Effector memory CD8-positive, alpha-beta T cell (primary cell): ENCODE measurements at places on chromosomes 2 and 18.
A peak's percentile ranks its signal among the peaks of the same experiment; 100 is the strongest.

DNA sequence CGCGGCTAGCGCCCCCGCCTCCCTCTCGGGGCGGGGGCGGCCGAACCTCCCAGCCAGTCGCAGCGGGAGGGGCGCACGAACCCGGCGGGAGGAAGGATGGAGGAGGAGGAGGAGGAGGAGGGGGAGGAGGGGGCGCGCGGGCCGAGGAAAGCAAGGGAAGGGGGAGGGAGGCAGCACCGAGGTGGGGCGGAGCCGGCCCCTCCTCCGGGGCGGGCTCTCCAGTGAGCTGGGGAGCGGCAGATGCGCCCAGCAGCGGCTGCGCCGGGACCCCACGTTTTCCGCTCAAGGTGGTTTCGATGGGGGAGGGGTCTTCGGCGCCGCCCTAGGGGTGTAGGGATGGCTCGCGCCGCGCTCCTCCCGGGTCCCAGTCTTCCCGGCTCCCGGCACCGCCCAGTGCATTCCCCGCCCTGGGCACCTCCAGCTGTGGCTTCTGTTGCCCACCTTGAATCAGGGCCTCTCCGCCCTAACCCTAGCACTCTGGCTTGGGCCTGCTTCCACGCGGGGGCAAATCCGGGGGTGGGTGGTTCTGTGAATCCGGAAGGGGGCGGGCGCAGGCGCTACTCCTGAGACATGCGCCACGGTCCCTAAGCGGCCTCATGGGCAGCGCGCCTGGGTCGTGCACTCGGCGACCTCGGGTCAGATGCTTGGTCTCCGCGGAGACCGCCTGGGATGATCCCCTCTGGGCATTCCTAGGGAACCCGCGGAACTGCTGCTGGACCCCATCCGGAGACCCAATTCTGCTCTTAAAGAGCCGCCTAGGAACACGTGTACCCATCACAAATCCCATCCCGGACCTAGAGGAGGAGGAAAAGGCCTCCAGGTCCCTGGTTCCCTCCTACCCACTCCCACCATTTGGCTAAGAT lies at the start of gene FBXO41:
FBXO41 (minus strand) TSS at position 183 of the 863 bp plus-strand sequence. CDS start 14,848 bp downstream, outside the sequence.
- DNase-seq, result peak; percentile 52

- DNase-seq, result peak; percentile 67
These were observed 9.5 kb upstream of the CNNM3 start for GRCh38 chr2:96806468-96807126.

DNA sequence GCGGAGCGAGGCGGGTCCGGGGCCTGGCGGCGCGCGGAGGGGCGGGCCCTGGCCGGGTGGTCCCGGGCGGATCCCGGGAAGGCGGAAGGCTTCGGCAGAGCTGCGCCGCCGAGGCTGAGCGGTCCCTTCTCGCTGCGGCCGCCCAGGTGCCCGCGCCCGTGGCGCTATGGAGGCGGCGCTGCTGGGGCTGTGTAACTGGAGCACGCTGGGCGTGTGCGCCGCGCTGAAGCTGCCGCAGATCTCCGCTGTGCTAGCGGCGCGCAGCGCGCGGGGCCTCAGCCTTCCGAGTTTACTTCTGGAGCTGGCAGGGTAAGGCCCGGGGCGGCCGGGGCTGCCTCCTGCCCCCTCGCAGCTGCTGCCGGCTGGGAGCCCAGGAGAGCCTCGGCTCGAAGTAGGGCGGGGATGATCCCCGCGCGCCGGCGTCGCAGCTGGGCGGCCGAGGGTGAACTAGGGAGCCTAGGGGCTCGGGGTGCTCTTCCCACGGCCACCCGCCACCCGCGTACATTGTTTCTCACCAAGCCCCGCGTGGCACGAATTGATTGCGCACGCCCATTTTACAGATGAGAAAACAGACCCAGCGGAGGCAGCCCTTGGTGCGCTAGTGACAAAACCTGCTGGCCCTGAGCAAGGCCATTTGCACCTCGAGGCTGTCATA lies at the start of gene SLC66A3:
SLC66A3 (plus strand) TSS at position 87 of the 655 bp plus-strand sequence; CDS start at position 167, 80 bp downstream.
- peak; percentile 80 for DNase-seq

- DNase-seq, result no peak
These were observed 101.0 kb downstream of the STPG4 start for GRCh38 chr2:47054036-47054555.

- peak; percentile 68 for DNase-seq
These were observed 37.1 kb downstream of the ARHGEF4 start for GRCh38 chr2:130873700-130874346.

DNA sequence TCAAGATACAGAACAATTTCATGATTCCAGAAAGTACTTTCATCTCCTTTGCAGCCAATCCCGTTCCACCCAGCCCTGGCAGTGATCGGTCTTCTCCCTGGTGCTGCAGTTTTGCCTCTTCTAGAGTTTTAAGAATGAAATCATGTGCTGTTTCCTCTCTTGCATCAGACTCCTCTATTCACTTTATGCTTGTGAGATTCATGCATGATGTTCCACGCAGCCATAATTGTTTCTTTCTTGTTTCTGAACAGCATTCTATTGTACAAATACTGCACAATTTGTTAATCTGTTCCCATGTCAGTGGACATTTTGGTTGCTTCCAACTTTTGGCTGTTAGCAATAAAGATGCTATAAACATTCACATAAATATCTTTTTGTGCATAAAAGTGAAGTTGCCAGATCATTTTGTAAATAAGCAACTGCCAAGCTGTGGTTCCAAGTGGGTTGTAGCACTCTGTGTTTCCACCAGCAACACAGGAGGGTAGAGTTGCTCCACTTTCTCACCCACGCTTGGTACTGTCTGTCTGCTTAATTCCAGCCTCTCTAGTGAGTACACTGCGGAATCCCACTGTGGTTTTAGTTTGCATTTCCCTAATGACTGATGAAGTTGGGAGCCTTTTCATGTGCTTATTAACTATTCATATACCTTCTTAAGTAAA lies 104.5 kb downstream of the TWIST2 start:
- DNase-seq, result no peak

DNA sequence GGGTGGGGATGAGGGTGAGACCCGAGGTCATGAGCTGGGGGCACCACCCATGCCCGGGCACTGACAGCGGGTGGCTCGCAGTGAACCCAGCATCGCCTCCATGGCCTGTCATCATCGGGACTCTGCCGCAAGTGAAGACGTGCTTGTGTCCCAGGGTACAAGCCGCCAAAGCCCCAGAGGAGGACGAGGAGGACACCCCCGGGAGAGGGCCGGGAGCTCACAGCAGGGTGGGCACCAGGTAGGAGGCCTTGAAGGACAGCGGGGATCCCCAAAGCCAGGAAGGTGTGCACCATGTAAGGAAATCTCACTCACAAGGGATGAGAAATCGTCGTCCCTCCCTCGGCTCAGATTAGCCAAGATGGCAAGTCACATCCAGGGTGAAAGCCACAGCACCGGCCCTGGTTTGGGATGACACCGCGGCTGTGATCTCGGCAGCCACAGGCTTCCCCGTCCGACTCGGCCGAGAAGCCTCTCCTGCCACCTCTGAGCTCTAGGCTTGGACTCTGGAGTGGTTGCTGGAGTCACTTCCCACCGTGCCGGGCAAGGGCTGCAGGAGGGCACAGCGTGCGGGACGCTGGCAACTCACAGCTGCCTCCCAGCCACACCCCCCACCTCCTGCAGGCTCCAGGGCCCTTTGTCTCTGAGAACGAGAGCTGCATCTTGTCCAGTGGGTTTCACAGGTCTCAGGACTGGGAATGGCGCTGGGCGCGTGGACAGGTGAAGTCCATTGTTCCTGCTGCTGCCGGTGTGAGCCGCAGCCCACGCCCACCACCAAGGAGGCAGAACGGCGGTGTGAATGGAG lies 81.6 kb upstream of the CTDP1 start:
- DNase-seq, result no peak

DNA sequence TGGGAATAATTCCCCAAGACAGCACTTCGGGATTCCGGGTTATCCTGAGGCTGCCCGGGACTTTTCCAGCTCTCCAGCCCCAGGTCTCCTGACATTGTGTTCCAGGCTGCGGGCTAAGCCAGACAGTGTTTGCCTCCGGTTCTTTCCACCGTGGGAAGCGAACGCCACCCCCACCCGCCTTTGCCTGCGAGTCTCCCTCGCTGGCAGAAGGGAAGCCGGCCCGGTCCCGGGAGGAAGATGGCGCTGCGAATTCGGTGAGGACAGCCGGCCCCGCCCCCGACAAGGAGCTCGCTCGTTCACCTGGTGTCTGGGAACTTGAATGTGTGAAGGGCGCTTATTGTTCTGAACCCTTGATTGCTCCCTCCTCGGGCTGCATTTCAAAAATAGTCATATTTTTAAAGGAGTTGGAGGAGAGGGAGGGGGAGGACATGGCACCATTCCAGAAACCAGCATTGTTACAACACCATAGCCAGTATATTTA lies 2.9 kb downstream of the LRATD1 start:
- DNase-seq, result no peak

DNA sequence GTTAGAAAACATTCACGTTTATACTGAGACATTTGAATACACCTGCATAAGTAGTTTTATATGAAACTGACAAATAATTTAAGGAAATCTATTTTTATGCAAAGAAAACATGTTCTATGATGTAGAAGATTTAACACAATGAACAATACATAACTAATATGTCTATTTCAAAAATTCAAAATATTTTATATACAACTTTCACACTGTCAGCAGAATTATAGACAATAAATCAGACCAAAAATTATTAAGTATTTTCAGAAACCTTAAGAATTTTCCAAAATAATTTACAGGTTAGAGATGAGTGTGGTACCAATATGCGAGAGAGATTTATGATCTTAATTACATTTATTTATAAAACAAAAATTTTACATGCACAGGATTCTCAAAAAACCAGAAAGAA lies 1561.0 kb upstream of the ZEB2 start:
- no peak for DNase-seq

DNA sequence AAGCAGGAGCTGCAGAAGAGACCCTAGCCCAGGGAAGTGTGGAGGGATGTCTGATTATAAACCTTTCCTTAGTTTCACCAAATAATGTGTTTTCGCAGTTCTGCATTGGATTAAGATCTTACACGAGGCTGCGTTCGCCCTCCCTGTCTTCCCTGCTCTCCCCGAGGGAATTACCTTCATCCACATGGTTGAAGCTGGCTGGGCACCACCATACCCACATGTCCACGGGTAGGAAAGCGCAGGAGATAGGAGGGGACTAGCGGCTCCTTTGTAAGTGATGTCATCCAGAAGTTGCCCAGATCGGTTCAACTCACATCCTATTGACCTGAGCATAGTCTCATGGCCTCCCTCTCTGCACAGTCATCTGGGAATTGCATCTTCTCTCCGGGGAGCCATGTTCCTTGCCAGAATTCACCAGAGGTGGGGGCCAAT lies 1.1 kb downstream of the TTL start:
- DNase-seq, result no peak

DNA sequence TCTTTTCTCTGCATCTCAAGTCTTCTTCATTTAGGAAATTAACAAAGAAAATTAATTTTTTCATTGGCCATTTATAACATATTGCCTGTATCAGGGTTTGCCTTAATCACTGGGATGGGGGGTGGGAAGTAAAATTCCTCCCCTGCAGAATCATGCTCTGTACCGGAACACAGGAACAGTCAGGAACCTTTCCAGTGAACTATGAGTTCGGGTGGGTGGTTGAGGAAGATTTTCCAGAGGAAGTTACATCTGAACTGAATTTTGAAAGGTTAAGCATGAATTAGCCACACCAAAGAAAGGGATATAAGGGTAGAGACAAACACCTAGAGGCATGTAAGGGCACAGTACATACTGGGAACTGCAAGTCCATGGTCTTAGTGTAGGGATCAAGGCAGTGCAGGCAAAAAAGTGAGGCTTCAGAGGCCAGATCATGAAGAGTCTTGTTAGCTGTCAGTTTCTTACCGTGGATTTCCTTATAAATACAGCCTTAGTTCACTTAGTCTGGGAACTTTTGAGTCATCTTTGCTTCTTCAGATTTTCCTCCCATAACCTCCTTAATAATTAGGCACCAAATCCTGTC lies 55.6 kb downstream of the FAM117B start:
- DNase-seq, result no peak

- no peak for DNase-seq
These were observed 44.7 kb upstream of the SLC1A4 start for GRCh38 chr2:64944484-64944883.

- no peak for DNase-seq
These were observed 22.8 kb upstream of the PPP4R1 start for GRCh38 chr18:9637036-9637767.

- no peak for DNase-seq
These were observed 1438.1 kb downstream of the DPP10 start for GRCh38 chr2:115880558-115880957.

DNA sequence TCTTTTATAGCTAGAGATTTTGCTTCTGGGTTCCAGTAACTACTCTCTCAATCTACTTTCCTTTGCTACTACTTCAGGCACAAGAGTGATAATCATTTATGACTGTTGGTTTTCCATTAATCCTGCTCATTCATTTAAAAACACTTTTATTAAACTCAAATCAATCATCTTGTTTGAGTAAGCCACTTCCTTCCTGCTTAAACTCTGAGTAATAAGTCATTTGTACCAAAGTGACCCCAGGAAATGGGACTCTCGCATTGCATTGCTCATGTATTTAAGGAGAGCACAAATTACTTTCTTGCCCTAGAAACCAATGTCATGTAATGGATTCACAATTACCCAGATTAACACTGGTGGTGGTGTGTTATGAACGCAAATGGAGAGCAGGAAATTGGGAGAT lies 270.7 kb upstream of the HNMT start:
- DNase-seq, result no peak

- DNase-seq, result no peak
These were observed 95.3 kb upstream of the FANCL start for GRCh38 chr2:58336416-58336815.

- DNase-seq, result no peak
These were observed 79.1 kb upstream of the SEC11C start for GRCh38 chr18:59060551-59060950.

GRCh38 chr18:11183637-11184036 lies 34.3 kb upstream of the PIEZO2 start:
- DNase-seq, result no peak

DNA sequence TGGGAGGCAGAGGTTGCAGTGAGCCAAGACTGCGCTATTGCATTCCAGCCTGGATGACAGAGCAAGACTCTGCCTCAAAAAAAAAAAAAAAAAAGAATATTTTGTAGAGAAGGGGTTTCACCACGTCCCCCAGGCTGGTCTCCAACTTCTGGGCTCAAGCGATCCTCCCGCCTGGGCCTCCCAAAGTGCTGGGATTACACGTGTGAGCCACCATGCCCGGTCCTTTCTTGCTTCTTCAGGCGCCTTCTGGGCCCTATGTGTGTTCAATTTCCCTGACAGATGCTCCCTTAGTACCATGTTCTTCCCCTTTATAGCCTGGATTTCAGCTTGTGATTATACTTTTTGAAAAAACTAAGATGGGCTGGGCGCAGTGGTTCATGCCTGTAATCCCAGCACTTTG lies 9.8 kb downstream of the ZFP36L2 start:
- DNase-seq, result no peak

- DNase-seq, result no peak
These were observed 51.6 kb downstream of the RRM2 start for GRCh38 chr2:10174173-10174572.

DNA sequence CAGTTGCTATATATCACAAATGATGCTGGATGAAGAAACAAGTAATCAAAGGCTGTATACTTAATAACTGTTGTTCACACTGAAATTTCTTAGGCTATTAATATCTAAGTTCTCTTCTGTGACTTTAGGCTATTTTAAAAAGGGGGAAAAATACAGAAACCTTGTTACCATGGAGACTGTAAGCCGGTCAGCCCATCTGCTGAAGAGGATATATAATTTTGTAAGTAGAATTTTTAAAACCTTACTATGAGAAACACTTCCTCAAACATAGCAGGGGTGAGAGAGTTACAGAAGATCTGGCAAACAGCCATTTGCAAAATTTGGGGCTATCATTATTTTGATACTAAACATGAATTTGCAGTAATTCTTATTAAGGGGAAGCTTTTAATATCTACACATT lies 27.8 kb downstream of the CACNB4 start:
- DNase-seq, result no peak
